ENCODE measurements at places on chromosomes 4 and X. TPM values are rescaled to one million over a fixed set of nuclear protein-coding genes. Genes with fewer than 3 reads are reported as not detected.
A peak's percentile ranks its signal among the peaks of the same experiment; 100 is the strongest.

The KIAA1210 gene
- total RNA-seq = not detected

The MAOA gene
- total RNA-seq = 4.5 TPM

The MAGEH1 gene
- total RNA-seq = 14.5 TPM

The FIP1L1 gene
- 49.3 TPM for total RNA-seq

The STS gene
- total RNA-seq = 3.5 TPM

The C4orf51 gene
- not detected for total RNA-seq

- ATAC-seq = no peak
Observed at GRCh38 chr4:4838936-4839810, 20.3 kb upstream of the MSX1 start.

DNA sequence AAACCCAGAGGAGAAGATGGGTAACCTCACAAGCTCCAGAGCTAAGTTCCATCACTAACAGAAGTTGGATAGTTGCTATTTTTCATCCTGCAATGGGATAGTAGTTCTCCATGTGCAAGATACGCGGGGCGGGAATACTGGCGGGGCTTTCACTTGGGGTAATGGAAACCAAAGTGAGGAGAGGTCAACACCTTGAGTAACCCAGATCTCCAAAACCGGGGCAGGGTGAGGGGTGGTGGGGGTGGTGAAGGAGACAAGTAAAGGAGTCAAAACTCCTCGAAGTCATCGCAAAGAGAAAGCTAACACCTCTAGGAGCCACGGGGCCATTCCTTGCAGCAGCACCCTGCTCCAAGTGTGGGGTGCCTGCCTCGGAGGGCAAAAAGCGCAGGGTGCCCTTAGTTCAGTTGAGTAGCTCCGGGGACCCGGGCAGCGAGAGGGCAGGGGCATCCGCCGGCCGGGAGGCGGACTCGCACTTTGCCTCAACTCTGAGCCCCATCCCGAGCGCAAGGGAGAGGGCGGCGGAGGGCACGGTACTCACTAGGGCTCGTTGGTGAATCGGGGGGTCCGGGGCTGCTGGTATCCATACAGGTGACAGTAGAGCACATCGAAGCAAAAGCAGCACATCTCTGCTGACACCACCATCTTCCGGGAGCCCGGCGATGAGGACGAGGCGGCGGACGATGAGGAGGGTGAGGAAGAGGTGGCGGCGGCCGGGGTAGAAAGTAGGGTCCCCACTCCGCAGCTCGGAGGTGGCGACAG lies 645 bp downstream of the AMMECR1 start:
- peak; percentile 34 for ATAC-seq

GRCh38 chr4:75189711-75190335 lies 256.9 kb downstream of the PARM1 start:
- ATAC-seq = no peak

GRCh38 chr4:3263876-3264193 lies 14.9 kb downstream of the MSANTD1 start:
- ATAC-seq = no peak

- ATAC-seq = peak; percentile 46
Observed at GRCh38 chr4:168550064-168550766, 53.4 kb downstream of the PALLD start.

DNA sequence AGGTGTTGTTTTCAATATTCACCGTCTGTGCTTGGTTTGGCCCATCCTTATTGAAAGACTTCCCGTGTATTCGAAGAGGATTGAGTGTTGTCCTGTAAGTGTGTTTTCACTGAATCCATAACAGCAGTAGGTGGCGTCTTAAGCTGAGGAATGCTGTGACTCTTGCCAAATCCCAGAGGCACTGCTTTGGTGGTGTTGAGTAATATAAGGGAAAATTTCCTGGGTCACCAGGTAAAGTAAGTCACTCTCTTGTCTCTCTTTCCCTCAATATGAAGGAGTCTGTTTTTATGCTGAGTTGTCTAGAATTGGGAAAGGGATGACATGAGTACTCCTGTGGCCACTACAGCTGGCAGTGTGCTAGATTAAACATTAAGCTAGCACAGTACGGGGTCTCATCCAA lies 146.7 kb upstream of the ZXDB start:
- no peak for ATAC-seq

DNA sequence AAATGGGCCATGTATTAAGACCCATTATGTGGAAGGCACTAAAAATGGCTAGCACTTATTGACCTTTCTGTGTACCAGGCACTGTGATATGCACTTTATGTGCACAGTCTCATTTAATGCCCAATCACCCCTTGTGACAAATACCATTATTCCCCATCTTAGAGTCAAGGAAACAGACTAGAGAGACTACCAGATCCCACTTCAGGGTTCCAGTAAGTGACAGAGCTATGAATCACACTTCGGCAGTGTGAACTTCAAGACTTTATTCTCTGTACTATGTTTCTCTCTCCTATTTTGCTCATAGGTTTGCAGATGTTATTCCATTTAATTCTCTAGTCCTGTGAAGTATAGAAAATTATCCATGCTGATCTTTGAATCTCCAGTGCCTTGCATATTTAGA lies 107.0 kb downstream of the NFKB1 start:
- peak; percentile 69 for ATAC-seq

- no peak for ATAC-seq
Observed at GRCh38 chrX:140505421-140506337, 810 bp upstream of the SOX3 start.

- ATAC-seq = no peak
Observed at GRCh38 chrX:22278375-22278774, 5.7 kb downstream of the CBLL2 start.

GRCh38 chr4:83283181-83283580 lies 1.4 kb downstream of the COQ2 start:
- no peak for ATAC-seq

- peak; percentile 64 for ATAC-seq
Observed at GRCh38 chrX:153766098-153766817, 2.2 kb downstream of the PLXNB3 start.

DNA sequence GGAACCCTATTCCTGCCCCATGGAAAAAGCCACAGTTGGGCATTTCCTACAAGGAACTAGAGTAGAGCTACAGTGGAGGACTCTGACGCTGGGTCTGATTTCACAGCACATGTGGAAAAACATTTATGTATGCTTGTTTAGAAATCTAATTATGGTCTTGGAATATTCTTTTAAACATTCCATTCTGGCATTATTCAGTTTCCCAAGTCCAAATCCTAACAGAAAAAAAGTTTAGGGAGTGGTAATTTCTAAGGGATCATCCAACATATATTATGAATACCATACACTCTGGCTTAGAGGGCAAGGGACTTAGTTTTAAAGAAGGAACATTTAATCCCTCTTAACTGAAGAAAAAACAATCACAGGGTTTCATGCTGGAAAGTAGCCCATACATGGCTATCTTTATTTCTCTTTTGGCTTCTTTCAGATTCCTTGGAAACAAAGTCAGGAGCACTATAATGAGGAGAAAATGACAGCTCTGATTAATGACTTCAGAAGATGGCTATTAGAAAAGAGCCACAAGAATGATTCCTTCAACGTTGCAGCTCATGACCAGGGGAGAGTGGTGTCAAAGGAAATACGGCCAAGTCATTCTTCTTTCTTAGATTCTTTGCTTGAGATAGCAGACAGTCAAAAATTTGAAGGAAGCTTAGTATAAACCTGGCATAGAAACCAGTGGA lies 56.1 kb downstream of the CNGA2 start:
- ATAC-seq = no peak

Data from activated T-helper 17 cell treated with anti-CD3 and anti-CD28 coated beads, Interleukin-2, amount 50 U/mL, for 72 hours (primary cell).